ENCODE measurements at places on chromosomes 13 and 19. TPM values are rescaled to one million over a fixed set of nuclear protein-coding genes. Genes with fewer than 3 reads are reported as not detected.

The ZSCAN4 gene
- total RNA-seq = not detected

- no peak for DNase-seq
Measured at GRCh38 chr19:18230941-18231734, 4.9 kb upstream of the PDE4C start.

DNA sequence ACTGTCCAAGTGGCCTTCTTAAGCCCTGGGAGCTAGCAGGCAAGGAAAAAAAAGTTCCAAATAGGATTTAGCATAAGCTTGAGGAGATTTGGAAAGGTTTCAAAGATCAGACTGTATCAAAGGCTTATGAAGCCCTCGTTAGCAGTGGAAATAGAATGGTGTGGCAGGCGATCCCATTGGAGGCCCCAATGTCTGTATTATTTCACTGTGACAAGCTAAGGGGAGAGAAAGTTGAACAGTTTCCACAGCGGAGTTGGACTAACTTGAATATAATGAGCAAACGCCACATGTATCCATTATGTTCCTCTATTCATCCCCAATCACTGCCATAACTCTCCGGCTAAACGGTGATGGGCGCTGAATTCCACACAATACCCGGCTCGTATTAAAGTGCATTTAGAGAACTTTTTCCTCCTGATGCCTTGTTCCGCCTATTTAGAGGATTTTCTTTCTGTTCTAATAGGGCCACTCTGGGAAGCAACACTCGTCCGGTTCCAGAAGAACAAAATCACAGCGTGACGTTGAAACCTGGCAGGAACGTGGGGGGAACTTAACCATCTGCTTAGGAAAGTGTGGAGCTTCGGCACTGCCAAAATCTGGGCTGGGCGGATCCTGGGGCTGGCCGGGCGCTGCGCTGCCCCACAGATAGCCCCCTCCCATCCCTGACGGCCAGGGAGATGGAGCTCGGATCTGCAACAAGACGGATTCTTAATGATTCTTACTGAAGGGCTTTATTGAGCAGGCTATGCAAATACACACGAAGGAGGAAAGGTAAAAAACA lies 1.0 kb upstream of the PCDH8 start:
- peak; percentile 40 for DNase-seq

The VSTM1 gene
- not detected for total RNA-seq

The PET100 gene
- total RNA-seq = 30.3 TPM

DNA sequence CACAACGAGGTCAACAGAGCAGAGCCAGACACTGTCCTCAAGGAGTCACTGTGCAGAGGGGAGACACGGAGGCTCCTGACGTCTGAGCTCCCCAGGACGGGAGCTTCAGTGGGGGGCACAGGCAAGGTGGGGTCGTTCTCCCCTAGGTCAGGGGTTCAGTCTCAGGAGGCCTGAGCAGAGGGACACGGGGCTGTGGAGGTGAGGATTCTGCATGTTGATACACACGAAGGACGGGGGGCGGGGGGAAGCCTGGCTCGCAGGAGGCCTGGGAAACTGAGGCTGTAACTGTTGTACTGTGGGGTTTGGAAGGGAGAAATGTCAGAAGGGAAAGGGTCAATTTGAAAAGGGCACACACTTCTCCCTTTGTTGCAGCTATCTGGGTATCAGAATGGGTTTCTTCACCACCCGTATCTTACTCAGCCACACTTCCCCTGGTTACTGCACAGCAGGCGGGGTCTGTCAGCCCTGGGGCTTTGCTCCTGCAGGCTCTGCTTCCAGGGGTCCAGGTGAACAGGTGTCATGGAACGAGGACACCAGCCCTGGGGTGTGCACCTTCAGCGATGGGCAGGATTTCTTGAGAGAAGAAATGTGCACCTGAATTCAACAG lies 748 bp upstream of the SIGLEC8 start:
- no peak for DNase-seq

- no peak for DNase-seq
Measured at GRCh38 chr19:43804432-43804831, 2.2 kb upstream of the LYPD5 start.

DNA sequence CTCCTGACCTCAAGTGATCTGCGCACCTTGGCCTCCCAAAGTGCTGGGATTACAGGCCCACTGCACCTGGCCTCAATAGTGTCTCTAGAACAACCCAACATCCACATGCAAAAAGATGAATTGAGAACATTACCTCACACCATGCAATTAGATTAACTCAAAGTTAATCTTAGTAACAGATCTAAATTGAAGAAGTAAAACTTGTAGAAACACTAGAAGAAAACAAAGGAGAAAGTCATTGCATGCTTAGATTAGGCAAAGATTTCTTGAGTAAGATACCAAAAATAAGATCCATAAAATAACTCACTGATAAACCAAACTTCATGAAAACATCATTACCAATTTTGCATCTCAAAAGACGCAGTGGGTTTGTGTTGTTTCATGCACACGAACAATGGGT lies 2.8 kb downstream of the CPAMD8 start:
- DNase-seq = no peak

GRCh38 chr13:27637289-27637626 lies 15.6 kb downstream of the POLR1D start:
- DNase-seq = peak; percentile 18
